Ureter (tissue), 1 donor: ENCODE measurements at places on chromosomes 3 and 15. TPM values are rescaled to one million over a fixed set of nuclear protein-coding genes. Genes with fewer than 3 reads are reported as not detected.

DNA sequence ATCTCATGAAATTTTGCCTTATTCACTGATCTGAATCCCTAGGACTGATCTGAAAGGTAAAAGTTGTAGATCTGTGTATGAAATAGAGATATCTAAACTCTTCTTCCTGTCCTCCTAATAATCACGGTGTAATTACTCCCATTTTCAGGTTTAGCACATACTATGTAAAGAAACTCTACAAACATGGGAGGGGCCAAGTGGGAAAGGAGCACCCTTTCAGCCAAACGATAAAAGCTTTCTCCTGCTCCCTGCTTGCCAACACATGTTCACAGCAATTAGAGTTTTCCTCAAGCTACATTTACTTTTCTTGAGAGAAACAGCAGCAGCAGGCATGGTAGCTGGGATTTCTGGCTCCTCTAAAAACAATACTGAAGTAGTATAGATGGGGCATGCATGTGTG is 71.6 kb downstream of the CHAC1 start:
- DNase-seq = no peak

The UBL7 gene
- 26.7 TPM for total RNA-seq

DNA sequence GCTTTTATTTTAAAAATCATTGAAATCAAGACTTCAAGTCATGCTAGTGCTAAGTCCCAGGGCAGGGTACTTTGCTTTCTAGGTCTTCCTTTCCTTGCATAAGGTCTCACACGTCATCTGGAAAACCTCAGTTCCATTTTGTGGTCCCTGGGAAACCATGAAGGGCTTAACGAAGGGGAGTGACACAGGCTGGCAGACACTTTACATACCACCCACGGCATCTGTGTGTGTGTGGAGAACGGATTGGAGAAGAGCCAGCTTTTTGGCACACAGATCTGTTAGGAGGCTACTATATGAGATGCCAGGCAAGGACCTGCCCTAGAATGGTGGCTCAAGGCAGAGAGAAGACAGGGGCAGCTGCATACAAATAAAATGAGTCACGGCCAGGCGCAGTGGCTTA is 107.5 kb upstream of the NSMCE3 start:
- DNase-seq = no peak

- no peak for DNase-seq
Measured at GRCh38 chr3:166223120-166223519, 385.9 kb upstream of the BCHE start.

The USP19 gene
- total RNA-seq = 69.3 TPM

The ZNF609 gene
- total RNA-seq = 55.1 TPM

DNA sequence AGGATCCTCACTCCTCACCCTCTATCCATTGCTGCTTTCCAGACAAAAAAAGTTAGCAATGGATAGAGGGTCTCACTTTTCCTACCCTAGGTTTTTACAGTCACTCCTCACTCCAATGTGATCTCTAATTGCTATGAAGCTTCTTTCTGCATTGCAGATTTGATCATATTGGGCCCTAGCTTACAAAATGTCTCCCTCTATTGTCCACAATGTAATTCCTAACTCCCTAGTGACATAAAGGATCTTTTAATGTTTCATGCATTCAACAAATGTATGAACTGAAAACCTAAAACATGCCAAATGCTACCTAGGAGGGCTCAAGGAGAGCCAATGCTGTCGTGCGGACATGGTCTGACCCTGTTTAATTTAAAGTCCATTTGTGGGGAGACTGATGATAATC is 234.8 kb downstream of the CADM2 start:
- DNase-seq = no peak

The NEK10 gene
- 9.4 TPM for total RNA-seq

GRCh38 chr3:171404376-171404967 is 55.7 kb downstream of the TNIK start:
- DNase-seq = no peak

- DNase-seq = no peak
Measured at GRCh38 chr3:184545769-184546168, 15.8 kb upstream of the EPHB3 start.

GRCh38 chr3:121574449-121574848 is 6.7 kb downstream of the ARGFX start:
- no peak for DNase-seq

The GOLGA6B gene
- total RNA-seq = 0.36 TPM

- no peak for DNase-seq
Measured at GRCh38 chr3:42550250-42550649, 31.5 kb downstream of the SEC22C start.

The MB21D2 gene
- total RNA-seq = 8.7 TPM
